ENCODE measurements at places on chromosomes 16 and 17. TPM values are rescaled to one million over a fixed set of nuclear protein-coding genes. Genes with fewer than 3 reads are reported as not detected.

Gene CES5A
- not detected for total RNA-seq

Gene TPSB2
- not detected for total RNA-seq

Gene CA4
- total RNA-seq, result not detected

Gene NPW
- not detected for total RNA-seq

Gene TRIM25
- 115 TPM for total RNA-seq

Gene SMG6
- total RNA-seq, result 34.7 TPM

Gene LPO
- 0.48 TPM for total RNA-seq

Gene NTN1
- 15.2 TPM for total RNA-seq

Gene VMO1
- total RNA-seq, result not detected

DNA sequence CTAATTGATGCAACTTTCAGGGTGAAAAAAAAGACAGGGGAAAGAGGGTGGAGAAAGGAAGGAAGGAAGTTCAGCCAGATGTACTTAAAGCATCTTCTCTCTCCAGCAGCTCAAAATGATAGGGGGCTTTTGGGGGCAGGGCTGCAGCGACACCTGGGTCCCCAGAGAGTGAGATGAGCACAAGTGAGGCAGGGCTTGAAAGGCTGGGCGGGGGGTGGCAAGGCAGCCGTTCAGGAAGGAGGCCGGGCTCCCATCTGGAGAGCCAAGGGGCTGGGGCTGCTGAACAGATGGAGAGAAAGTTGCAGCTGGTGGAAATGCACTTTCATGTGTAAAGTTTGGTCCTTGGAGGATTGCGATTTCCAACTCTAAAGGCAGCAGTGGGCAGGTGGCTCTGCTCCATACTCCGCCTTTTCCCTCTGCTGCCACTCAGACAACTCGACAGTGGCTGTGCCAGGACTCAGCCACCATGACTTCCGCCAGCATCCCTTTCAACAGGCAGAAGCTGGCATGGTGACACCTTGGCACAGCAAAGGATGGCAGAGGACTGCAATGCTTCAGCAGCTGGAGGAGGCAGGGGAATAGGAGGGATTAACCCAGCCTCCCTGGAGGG, 7.7 kb downstream of the SLC35B1 start:
- DNase-seq, result no peak

- no peak for DNase-seq
Measured at GRCh38 chr17:17153709-17154108, 52.4 kb downstream of the PLD6 start.

DNA sequence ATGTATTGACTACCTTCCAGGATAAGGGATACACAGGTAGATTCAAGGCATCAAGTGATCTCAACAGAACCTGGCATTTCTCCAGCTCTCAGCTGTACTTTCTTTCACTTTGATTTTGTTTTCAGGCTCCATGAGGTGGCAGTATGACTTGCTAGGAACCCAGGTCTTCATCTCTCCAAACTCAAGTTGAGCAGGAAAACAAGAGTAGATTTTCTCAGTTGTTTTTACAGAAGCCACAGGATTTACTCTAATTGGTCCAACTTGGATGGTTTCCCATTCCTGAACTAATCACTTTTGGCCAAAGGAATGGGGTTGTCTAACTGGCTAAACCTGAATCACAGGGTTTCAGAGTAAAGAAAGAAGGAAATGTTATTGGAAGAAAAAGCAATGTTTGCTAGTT, 146.6 kb downstream of the TRIM37 start:
- DNase-seq, result peak; percentile 52

- no peak for DNase-seq
Measured at GRCh38 chr17:73910821-73911515, 266.7 kb upstream of the SDK2 start.

- no peak for DNase-seq
Measured at GRCh38 chr17:77645072-77646045, 313.1 kb upstream of the TNRC6C start.

GRCh38 chr17:75394332-75394918, 11.1 kb downstream of the GRB2 start:
- no peak for DNase-seq

- DNase-seq, result no peak
Measured at GRCh38 chr16:79715061-79715460, 114.5 kb upstream of the MAF start.

DNA sequence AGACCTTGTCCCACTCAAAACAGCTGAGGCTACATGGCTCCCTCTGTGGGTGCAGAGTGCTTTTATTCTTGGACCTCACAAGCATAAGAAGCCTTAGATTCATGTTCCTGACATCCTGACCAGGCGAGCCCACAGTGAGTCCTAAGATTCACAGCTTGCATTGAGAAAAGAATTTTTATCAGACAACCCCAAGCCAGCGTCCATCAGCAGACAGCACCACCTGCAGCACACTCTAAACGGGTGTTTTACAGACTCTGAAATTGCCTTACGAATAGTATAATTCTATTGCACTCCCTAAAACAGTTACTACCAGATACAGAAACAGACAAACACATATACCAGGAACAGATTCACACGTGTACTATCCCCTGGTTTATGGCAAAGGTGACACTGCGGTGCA, 31.9 kb downstream of the C16orf78 start:
- DNase-seq, result no peak

DNA sequence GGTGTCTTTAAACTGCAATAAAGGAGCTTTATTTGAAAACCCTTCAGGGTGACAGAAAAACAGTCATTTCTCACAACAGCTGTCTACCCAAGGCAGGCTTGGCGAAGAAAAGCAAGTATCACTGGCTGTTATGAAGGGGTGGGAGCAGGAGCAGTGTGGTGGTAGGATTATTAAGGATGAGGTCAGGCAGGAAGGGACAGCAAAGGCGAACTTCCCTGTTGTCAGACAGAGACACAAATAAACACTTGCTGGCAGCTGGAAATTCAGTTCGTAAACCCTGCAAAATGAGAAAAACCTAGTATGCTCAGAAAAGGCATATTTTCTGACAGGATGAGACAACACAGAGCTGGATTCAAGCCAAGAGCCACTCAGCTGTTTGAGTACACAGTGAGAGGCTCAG, 416.3 kb upstream of the CDH5 start:
- no peak for DNase-seq

DNA sequence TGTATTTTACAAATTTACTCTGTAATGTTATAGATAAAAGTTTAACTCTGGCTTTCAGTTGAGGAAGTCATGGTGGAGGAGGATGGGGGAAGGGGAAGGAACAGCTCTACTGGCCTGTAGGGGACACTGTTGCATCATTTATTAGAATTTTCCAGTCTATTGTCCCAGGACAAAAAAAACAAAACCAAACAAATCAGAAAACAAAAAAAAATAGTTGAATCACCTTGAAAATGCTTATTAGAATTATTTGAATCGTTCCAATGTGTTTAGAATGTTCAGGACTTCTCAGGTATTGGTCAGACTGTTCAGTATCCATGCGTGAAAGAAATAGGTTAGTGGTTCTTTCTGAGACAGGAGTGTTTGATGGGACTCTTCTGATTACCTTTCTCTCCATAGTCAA, 242.0 kb downstream of the FTO start:
- DNase-seq, result no peak

GRCh38 chr17:50203604-50204345, 2.3 kb upstream of the COL1A1 start:
- DNase-seq, result no peak

DNA sequence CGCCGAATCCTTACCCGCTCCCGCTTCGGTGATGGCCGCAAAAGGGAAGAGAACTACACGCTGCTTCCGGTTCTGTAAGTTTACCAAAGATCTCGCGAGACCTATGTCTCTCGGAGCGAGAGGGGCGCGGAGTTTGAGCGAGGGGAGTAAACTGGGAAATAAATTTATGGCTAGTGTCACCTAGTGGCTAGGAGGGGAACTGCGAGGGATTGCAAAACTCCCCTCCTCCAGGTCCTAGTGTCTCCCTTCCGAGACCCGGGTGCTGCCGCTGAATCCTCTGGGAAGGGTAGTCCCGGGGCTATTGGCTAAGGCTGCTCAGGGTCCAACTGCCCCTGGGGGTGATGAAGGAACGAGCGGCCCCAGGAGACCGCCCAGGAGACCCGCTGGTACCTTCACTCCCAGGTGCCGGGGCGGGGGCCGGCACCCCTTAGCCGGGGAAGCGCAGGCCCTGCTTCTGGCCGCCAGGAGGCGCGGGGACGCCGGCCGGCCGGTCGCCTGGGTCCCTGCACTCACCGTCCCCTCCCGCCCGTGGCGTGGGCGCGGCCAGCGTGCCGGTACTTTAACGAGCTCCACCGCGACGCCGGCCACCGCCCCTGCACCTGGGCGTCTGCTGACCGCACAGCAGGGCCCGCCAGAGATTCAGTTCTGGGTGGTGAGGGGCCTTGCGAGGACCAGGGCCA, at the start of gene RPL26:
RPL26 (minus strand) TSS at position 51 of the 680 bp plus-strand sequence. CDS start 883 bp downstream, outside the sequence.
- DNase-seq, result peak; percentile 91

DNA sequence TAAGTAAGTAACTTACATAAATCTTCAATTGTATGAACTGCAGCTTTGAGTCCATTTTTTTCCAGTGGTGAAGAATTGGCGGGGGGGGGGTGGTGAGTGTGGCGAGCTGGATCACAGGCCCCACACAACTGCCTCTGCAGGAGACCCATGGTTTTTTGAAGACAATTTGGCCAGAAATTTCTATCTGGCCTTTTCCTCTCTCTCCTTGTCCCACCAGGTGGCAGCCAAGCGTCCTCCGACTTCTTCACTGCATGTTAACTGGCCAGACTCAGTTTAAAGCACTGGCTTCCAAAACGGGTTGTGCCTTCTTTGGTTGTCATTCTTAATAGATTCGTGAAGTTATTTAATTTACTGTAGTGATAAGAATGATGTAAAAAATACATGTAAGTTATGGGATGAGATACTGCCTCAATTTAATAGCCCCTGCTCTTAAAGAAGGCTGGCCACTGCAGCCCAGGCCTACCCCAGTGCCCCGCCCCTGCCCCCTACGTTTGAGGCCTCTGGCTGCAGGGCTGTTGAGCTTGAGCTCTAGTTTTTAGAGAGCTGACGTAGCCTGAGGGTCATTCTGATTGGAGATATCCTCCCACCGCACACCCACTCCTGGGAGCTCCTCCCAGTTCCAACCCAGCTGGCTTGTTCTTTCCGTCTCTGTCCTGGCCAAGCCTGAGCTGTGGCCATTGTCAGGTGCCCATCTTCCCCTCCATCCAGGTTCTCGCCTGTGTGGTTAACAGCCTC, 36.4 kb downstream of the AKAP1 start:
- no peak for DNase-seq

All from kidney epithelial cell (primary cell).